SK-N-SH treated with all-trans-retinoic acid at 6 μM for 48 hours (cell line): ENCODE measurements at places on chromosomes 2 and 18.

GRCh38 chr2:70403267-70404053, 101.6 kb upstream of the FAM136A start:
- ATAC-seq: no peak

GRCh38 chr2:120318626-120319025, 27.3 kb upstream of the INHBB start:
- ATAC-seq: no peak

- ATAC-seq: no peak
Measured at GRCh38 chr2:239791526-239792404, 233.4 kb downstream of the NDUFA10 start.

DNA sequence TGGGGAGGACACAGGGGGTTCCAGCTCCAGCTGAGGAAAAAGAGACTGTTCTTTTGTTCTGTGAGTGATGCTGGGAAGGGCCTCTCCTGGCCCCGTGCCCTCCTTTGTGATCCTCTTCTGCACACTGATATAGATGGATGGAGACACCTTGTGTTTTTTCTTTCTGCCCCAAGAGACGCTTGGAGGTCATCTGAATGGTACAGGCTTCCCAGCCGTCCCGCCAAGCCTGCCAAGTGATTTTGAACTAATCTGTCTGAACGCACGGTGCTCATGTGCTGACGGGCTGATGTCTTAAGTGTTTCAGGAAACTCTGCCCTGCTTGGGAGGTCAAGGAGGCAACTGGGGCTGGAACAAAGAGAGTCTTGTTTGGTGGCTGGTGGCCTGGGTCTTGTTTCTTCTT, 57.5 kb downstream of the KIF5C start:
- no peak for ATAC-seq

DNA sequence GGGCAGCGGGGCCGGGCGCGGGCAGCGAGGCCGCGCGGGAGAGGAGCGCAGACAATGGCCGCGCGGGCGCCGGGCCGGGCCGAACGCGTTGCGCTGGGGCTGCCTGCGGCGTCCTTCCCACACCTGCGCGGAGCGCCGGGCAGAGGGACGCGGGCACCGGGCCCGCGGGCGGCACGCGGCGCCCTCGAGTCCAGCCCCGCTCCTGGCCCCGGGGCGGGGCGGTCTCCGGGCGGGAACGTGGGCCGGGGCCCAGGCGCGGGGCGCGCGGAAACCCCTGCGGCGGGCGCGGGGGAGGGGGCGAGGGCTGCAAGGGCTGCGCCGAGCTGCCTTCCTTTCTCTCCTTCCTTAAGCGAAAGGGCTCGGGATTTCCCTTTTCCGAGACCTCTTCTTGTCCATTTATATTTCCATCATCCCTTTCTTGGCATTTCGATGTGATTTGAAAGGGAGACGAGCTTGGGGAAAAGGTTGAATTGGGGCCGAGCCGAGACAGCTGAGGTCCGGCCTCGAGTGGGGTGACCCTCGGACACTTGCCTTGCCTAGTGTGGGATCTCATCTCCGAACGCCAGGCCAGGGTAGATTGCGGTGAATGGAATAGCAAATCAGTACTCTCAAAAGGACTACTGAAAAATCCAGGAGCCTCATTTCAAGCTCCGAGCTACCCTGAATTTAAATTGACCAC, 676 bp downstream of the KLHL23 start:
- peak; percentile 30; the same call in 2 of the 3 replicates for ATAC-seq

DNA sequence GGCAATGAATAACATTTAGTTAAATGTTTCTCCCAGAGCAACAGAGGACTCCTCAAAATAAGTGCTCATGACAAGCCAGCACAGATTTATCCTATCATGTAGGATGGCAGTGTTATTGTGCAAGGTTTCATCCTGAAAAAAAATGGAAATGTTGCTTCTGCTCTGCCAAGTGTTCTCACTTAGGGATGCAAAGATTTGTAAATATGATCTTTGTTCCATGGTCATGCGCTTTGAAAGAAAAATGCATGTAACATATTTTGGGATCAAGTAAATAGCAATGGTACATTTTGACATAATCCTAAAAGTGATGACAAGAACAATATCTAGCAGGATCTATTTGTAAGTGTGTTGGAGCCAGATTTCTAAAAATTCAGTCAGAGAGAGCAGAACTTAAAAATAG, 229.5 kb upstream of the CCDC150 start:
- no peak for ATAC-seq

- no peak for ATAC-seq
Measured at GRCh38 chr2:122758967-122759366, 1003.5 kb downstream of the TSN start.

DNA sequence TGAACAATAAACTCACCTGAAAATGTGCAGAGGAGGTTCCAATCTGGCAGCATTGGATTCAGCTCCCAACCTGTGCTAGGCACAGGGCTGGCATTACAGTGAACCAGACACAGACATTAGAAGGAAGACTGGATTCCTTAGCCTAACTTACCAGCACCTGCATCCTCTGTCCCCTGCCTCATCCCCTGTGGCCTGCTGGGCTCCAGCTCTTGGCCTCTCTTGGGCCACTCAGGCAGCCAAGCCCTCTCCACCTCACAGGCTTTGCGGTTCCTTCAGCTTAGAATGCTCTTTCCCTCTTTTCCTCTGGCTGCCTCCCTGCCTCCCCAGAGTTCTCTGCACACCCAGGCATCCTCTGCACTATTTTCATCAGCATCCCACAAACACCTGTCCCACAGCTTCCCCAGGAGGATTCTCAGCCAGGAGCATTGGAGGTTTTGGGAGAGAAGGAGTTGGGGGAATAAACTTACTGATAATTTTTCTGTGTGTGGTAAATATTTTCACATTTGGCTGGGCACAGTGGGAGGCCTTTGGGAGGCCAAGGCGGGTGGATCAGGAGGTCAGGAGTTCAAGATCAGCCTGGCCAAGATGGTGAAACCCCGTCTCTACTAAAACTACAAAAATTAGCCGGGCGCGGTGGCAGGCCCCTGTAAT, 132.0 kb downstream of the INHBB start:
- no peak for ATAC-seq

DNA sequence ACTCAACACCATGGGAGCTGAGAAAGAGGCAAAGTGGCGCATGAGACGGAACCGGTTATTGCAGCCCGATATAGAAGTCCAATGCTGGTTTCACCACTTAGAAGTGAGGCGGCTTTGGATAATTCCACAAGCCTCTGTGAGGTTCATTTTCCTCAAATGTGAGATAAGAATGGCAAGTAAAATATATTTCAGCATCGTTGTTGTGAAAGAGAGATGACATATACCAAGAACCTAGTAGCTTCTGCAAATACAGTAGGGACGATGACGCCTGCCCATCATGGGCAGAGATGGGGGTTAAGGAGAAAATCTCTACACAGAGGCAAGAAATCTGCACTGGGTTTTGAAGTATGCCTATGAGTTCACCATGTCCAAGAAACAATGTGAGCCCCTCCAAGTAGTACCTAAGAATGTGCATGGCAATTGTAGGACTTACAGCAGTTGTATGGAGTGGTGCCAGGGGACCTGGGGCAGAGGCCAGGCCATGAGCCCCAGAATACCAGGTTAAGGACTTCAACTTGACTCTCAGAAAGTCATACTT, 352.0 kb downstream of the RNF144A start:
- no peak for ATAC-seq

DNA sequence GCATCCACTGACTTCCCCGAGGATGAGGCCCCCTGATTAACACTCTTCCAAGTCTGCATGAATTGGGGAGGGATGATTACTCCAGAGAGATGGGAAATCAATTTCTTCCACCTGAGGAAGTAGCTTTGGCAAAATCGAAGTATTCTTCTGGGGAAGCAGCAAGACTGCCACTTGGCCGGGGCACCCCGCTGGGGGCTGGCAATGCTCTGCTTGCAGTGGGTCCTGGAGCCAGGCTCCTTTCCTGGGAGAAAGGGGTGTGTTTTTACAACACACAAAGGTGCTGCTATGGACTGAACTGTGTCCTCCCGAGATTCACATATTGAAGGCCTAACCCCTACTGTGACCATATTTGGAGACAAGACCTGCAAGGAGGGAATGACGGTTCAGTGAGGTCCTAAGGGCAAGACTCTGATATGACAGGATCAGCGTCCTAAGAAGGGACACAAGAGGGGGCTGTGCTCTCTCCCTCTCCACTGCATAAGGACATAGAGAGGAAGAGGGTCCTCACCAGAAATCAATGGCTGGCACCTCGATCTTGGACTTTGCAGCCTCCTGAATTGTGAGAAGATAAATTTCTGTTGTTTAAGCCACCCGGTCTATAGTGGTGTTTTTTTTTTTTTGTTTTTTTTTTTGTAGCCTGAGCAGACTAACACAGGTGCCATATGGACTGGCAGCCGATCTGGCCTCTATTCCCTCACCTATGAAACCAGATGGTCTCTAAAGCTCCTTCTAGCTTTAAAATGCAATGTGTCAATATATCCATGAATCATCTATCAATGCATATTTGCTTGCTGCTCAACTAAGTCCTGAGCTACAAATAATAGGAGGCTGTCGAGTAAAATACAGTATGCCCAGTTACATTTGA, 3.6 kb upstream of the SMARCAL1 start:
- no peak for ATAC-seq

DNA sequence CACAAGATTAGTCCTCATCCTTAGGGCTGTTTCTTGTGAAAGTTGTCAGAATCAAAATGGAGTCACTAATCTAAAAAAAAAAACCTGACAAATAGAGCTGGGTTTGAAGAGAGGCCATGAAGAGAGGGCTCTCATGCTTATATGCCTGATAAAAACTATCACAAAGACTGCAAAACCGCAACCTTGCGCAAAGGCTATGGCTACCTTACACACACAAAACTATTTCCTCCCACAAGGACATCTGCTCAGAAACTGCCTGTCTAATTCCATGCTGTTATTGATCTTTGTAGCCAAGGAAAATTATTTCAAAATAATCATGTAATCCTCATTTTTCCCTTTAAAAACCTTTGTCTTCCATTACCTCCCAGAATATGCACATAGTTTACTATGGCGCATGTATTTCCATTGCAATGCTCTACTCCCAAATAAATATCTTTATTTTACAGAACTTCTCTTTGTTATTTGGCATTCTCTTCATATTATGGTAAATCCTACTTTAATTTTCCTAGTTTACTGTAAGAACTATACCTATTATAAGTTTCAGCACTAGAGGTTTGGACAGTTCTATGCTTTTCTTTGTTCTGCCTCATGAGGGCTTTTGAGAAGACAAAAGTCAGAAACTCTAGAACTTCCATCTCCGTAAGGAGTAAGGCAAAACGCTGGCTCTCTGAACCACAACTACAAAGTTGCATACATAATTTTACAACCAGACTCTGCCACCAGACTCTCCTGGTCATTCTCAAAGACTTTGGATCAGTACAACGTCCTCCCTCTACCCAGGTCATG, 9.6 kb upstream of the DPYSL5 start:
- peak; percentile 63; the same call in 2 of the 3 replicates for ATAC-seq

GRCh38 chr18:62769216-62769615, 53.9 kb downstream of the PHLPP1 start:
- ATAC-seq: no peak

DNA sequence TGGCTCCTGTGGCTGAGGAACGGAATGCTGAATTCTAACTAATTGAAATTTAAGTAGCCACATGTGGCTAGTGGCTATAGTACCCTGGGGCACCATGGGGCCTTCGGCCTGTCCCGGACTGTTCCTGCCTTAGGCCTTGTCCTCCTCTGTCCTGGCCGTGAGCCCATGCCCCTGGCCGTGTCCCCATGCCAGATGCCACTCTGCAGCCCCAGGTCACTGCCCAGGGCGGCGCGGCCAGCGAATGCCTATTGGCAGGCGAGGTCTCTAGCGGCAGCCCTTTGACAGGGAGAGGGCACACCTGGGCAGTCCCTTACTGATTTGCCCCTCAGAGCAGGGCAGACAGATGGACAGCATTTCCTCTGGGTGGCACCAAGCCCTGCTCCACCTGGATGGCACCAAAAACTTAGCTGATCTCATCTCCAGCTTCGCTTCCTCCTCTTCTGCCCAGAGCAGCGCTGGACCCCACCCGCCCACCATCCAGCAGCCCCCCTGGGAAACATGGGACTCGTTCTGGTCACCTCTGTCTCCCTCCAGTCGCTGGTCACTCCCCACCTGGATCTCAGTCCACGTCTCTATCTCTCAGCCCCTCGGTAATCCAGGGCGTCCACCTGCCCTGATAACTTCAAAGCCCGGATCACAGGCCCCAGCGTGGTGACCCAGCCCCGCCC, 1.1 kb upstream of the DGKD start:
- no peak for ATAC-seq

GRCh38 chr2:132936791-132937190, 266.8 kb upstream of the LYPD1 start:
- no peak for ATAC-seq

- ATAC-seq: no peak
Measured at GRCh38 chr2:241926541-241927311, 57.2 kb downstream of the RTP5 start.

- peak; percentile 10 for ATAC-seq
Measured at GRCh38 chr2:98455494-98455976, 10.9 kb downstream of the INPP4A start.

GRCh38 chr2:178761759-178762371, 45.4 kb downstream of the TTN start:
- ATAC-seq: peak; percentile 72; the same call in 2 of the 3 replicates

DNA sequence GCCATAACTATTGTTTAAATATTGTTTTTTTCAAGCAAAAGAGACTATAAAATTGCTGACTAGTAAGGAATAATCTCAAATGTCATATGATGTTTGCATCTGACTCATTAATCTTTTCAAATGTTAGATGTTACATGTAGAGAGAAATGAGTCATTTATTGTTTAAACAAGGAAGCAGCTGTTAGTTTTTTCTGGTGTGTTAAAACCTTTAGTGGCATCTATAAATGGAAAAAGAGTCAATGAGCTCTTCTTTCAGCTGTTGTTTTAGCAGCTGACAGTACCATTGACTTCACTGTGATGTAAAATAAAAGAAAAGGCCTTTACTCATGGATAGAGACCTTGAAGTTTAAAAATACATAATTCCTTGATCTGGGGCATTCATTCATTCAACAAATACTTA, 1.8 kb upstream of the KLHL41 start:
- ATAC-seq: no peak

DNA sequence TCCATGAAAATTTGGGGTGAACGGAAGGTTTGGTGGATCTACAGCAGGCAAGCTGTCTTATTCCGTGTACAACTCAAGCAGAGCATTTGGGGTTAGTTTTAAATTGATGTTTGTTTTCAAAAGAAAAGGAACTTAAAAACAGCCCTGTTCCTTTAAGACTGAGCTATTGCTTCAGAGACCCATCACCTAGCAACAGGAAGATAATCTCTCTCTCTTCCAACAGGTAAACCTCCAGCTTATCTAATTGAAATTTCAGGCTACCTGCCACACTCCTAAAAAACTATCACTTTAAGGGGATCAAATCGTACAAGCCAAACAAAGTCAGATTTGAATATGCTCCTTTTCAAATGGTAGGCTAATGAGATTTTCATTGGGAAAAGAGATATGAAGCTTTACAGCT, 101.8 kb downstream of the RNF152 start:
- no peak for ATAC-seq

GRCh38 chr2:229851870-229852269, 69.9 kb downstream of the TRIP12 start:
- no peak for ATAC-seq

- peak; percentile 42 for ATAC-seq
Measured at GRCh38 chr2:40416486-40416885, 35.4 kb downstream of the SLC8A1 start.
